ENCODE measurements at places on chromosomes 4 and X.

DNA sequence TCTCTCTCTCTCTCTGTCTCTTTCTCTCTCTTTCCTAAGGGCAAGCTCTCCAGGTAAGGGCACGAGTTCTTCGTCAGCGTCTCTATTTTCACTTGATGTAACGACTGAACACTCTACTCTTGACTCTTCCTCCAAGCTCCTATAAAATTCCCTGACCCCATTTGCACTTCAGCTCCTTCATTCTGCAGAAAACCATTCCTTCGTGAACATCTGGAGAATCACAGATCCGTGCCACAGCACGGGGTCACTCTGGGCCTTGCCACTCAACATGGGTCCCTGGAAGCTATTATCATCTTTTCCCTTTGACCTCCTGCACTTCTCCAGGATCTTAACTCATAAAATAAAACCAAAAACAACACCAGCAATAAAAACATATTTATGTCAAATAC lies 112.0 kb upstream of the LNX1 start:
- no peak for DNase-seq

GRCh38 chrX:49291615-49292337 lies 11.7 kb upstream of the GAGE10 start:
- DNase-seq: no peak

DNA sequence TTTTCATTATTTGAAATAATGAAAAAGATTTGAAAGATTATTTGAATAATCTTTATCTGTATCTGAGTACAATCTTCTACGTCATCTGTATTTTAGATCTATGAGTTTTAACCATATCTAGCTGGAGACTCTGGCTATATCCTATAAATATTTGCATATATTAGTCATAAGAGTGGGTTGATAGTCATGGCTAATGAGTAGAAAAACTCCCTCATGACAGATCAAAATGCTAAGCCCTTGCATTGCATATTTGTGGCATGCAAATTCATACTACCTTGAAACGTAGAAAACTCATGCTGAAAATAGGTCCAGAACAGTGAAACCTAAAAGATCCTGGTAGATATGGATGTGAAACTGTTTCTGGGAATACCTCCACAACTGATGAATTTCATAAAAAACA lies 291.3 kb downstream of the GALNTL6 start:
- DNase-seq: no peak

GRCh38 chr4:13461191-13461905 lies 22.8 kb downstream of the RAB28 start:
- DNase-seq: no peak

DNA sequence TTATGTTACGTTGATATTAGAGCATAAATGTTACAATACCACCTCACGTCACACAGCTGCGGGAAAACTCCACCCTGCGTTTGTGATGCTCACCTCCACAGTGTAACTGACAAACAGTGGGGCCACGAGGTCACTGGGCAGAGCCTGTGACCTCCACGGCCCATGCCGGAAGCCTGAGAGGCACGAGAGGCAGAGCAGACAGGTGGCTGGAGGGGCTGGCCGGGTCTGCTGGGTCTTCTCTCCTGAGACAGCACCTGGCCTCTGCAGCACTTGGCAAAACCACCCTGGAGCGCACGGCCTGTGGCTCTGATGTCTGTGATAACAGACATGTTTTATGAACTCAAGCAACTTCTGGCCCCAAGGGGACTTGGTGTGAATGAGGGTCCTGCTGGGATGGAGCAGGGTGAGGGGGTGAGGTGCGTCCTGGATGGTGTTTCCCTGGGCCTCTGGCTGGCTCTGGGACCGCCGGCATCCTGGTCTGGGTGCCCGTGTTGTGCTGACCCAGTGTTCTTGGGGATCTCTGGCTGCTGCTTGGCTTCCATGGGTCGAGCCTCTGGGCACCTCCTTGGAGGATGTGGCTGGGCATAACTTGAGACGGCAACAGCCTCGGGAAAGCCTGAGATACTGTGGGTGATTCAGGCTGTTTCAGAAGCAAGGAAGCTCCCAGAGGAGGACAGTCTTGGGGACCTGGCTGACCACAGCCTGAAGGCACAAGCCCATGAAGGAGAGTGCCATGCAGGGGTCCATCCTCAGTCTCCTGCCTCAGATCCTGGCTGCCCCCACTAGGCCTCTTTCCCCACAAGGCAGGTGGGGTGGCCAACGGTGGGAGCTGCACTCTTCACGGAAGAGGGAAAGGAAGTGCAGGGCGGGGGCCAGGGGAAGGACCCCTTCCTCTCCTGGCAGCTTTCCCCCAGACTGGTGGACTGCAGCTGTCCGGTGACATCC lies 19.7 kb downstream of the RNF212 start:
- no peak for DNase-seq

DNA sequence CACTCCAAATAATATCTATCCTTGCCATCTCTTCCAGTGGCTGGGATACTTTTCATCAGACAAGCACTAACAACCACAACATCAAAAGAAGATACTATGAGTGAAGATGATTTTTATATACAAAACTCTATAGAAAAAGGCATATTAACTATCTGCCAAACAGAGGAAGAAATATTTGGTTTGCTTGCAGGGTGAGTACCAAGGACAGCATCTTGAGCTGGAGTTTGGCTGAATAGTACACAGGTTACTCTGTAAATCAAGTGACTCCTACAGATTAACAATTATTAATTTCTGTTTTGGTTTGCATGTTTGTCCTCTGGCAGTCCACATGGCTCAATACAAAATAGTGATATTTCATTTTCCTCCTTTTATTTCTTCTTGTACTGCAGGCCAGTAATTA lies 248.0 kb downstream of the RBMX2 start:
- DNase-seq: no peak

DNA sequence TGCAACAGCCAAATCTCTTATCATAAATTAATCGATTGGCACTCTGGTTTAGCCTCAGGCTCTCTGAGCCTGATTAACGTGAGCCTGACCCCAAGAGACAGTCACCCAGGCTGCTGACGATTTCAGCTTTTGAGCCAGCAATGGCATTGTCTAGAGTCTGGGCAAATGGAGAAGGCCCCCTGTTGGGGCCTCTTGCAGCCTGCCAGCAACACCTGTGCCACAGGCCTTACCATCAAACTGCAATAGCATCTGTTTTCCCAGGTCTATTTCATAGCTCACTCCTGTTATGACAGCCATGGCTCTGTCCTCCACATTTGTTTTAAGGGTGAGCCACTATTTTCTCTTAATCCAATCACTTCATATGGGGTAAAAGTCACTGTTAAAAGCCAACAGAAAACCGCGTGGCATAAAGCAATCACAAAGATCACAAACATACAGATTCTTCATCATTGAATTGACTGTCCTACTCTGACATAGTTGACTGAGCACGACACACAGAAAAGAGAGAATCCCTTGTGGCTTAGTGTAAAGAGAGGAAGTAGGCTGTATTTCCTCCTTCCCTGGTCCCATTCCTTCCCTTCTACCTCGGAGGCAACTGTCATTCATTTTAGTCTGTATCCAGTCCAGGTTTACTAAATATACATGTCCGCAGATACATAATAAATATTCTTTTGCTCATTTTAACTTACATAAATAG lies 47.8 kb downstream of the SLC9A7 start:
- no peak for DNase-seq

DNA sequence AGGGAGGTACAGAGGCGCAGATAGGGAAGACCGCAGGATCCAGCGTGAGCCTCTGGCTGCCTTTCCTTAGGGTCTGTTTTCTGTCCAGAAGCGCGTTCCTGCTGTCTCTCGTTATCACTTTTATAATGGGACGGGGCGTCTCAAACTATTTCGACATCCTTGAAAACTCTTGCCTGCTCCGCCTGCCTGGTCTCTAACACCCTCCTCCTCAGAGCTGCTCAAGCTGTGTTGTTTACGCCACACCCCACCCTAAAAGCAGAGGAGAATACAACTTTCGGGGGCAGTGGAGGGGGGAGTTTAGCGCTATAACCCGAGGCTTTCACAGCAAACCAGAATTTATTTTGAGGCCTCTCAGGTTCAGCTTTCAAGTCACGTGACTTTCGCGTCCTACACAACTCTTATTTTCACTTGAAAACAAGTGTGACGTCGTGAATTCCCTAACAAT lies 646 bp upstream of the FAM3A start:
- DNase-seq: no peak

All from T1000 (cell line).